Aorta (tissue), 5 donors: ENCODE measurements at places on chromosomes 13 and 19. TPM values are rescaled to one million over a fixed set of nuclear protein-coding genes. Genes with fewer than 3 reads are reported as not detected.

GRCh38 chr13:65881561-65882155 lies 1348.5 kb downstream of the PCDH9 start:
- DNase-seq: no peak
- no peak overlapping the region for H3K27ac ChIP-seq
- H3K4me1 ChIP-seq: no peaks in the 10 kb centered on the region
- no peak overlapping the region for H3K4me3 ChIP-seq
- no peaks in the 10 kb centered on the region for H3K27me3 ChIP-seq
- no peaks in the 10 kb centered on the region for H3K36me3 ChIP-seq

DNA sequence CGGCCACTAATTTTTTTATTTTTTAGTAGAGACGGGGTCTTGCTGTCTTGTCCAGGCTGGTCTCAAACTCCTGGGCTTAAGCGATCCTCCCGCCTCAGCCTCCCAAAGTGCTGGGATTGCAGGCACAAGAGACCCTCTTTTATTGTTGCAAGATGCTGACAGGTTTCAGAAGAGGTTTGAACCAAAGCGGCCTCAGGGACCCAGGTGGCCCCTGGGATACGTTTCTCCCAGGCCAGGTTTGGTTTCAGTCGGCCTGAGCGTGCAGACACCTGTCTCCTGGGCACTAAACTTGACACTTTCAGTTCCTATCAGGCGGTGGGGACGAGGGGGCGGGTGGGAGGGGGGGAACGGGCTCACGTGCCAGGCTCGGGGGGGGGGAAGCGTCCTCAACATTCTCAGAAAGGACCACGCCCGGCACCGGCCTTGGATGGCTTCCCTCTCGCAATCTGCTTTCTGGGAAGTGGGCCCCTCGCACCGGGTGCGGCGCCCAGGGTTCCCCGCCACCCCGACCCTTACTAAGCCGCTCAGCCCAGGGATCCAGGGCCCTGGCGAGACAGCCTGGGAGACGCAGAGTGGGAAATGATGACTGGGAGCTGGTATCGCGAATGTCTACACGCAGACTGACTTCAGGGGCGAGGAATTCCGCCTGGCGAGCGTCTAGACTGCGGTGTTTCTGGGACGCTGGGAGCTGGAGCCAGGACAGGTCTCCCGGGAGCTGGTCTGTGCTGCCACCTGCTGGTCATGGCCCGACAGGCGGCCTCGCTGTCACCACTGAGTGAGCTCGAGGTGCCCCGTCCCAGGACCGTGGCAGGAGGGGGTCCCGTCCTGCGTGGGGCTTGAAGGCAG lies 91.6 kb downstream of the GNG7 start:
- H3K27ac ChIP-seq: peak overlapping the region; percentile 94
- no peaks in the 10 kb centered on the region for H3K4me1 ChIP-seq
- H3K4me3 ChIP-seq: no peak overlapping the region
- peak; percentile 99 for DNase-seq
- H3K36me3 ChIP-seq: no peaks in the 10 kb centered on the region
- H3K27me3 ChIP-seq: no peaks in the 10 kb centered on the region

DNA sequence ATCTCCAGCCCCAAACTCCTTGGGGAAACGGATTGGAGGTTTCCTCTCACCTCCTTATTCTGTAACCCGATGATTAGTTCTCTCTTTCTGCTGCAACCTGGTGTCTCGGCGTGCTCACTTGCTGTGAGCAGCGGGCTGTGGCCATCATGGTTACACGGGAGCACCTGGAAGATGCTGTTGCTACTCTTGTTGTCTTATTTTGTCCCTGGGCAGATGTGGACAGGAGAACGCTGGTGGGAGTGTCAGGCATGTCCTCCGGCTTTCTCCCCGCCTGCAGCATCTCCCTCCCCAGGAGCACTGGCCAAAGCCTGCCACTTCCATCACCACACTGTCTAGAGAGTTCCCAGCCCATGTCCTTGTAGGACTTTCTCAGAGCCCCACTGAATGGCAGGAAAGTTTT lies 211.8 kb upstream of the ZNF536 start:
- no peak overlapping the region for H3K4me3 ChIP-seq
- DNase-seq: no peak
- H3K27ac ChIP-seq: no peak overlapping the region
- no peaks in the 10 kb centered on the region for H3K36me3 ChIP-seq
- no peaks in the 10 kb centered on the region for H3K4me1 ChIP-seq

DNA sequence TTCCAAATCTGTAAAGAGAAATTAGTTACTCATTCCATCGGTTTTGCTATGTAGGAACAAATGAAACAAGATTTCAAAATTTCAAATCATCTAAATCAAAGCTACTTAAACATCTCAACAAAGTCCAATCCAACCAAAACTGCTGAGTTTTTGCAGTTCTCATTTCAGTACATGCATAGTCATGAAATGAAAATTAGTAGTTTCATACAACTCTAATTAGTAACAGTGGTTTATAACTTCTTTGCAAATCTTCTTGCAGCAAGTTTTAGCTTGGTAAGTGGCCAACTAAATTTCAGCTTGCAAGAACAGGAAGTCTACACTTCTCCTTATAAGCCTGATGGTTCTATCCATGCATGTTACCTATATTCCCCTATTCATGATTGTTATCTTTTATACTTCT lies 75.6 kb downstream of the SPRY2 start:
- H3K36me3 ChIP-seq: no peaks in the 10 kb centered on the region
- H3K27ac ChIP-seq: no peak overlapping the region
- no peak for DNase-seq
- no peaks in the 10 kb centered on the region for H3K27me3 ChIP-seq

GRCh38 chr13:112859817-112860190 lies 109.2 kb upstream of the MCF2L start:
- H3K27me3 ChIP-seq: no peaks in the 10 kb centered on the region
- DNase-seq: no peak
- H3K4me3 ChIP-seq: no peak overlapping the region
- no peaks in the 10 kb centered on the region for H3K4me1 ChIP-seq
- no peak overlapping the region for H3K27ac ChIP-seq

- H3K4me1 ChIP-seq: no peaks in the 10 kb centered on the region
- no peaks in the 10 kb centered on the region for H3K27me3 ChIP-seq
- no peak overlapping the region for H3K27ac ChIP-seq
- H3K4me3 ChIP-seq: no peak overlapping the region
- DNase-seq: peak; percentile 97
- H3K36me3 ChIP-seq: peaks cover 6% of the 10 kb centered on the region
Observed at GRCh38 chr19:1113030-1113985, 9.5 kb downstream of the GPX4 start.

GRCh38 chr13:98068521-98068920 lies 74.4 kb upstream of the FARP1 start:
- DNase-seq: no peak
- no peak overlapping the region for H3K27ac ChIP-seq
- no peak overlapping the region for H3K4me3 ChIP-seq
- no peaks in the 10 kb centered on the region for H3K4me1 ChIP-seq

DNA sequence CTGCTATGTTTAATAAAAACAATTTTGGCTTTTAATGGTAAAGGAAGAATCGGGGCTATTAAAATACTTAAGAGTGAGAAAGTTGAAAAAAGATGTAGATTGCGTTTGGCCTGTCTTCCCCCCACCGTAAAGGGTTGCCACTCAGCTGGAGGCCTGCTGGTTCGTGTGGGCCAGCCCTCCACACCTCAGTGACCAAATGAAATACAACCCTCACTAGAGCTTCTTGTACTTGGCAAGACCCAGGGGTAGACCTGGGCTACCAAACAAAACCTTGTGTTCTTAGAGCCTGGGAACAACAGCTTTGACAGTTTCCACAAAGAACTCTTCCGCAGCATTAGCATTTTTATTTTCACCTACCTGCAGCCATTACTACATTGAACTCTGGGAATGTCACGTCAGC lies 152.8 kb upstream of the PABPC3 start:
- DNase-seq: no peak
- no peak overlapping the region for H3K4me3 ChIP-seq
- no peaks in the 10 kb centered on the region for H3K4me1 ChIP-seq
- H3K27me3 ChIP-seq: no peaks in the 10 kb centered on the region
- H3K27ac ChIP-seq: no peak overlapping the region

DNA sequence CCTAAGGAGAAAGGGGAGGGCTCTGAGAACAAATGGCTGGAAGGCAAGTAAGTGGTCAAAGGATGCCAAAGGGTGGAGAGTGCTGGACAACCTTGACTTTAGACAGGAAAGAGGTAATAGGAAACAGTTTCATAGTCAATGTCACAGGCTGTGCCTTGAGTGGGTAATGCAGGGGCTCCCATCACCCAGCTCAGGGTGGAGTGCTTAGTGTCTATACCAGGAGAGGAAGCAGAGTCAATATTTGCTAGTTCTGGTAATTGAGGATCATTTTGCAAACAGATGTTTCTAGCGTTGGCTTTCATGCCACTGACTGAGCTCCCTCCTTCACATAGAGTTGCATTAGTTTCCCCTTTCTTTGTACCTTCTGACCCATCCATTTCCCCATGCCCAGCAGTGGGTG lies 64.6 kb upstream of the KL start:
- no peak for DNase-seq
- H3K27me3 ChIP-seq: no peaks in the 10 kb centered on the region
- H3K36me3 ChIP-seq: no peaks in the 10 kb centered on the region
- H3K4me3 ChIP-seq: no peak overlapping the region

DNA sequence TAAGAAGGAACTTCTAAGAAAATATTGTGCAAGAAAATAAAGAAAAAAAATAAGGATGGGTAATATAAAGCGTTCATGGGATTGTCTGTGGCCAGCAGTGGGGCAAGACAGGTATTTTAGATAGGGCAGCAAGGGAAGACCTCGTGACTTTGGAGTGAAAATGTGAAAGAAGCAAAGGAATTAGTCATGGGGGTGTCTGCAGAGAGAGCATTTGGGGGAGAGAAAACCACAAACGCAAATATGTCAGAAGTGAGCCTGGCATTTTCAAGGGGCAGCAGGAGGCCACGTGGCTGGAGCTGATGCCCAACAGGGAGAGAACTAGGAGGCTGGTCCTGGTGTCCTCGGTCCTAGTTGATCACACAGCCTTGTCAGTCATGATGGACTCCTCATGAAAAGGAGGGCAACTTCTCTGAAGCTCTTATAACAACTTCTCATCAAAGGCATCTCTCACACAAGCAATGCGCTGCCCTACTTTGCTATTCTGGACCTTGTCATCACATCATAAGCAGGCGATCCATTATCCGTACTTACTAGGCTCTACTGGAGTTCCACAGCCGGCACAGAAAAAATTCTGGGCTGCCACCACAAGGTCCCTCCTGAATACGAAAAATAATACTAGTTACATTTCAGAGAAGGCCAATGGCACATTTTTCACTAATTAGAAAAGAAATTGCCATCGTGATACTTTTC lies 31.0 kb downstream of the RUBCNL start:
- H3K4me3 ChIP-seq: no peak overlapping the region
- H3K4me1 ChIP-seq: no peaks in the 10 kb centered on the region
- no peak for DNase-seq
- H3K27ac ChIP-seq: no peak overlapping the region

DNA sequence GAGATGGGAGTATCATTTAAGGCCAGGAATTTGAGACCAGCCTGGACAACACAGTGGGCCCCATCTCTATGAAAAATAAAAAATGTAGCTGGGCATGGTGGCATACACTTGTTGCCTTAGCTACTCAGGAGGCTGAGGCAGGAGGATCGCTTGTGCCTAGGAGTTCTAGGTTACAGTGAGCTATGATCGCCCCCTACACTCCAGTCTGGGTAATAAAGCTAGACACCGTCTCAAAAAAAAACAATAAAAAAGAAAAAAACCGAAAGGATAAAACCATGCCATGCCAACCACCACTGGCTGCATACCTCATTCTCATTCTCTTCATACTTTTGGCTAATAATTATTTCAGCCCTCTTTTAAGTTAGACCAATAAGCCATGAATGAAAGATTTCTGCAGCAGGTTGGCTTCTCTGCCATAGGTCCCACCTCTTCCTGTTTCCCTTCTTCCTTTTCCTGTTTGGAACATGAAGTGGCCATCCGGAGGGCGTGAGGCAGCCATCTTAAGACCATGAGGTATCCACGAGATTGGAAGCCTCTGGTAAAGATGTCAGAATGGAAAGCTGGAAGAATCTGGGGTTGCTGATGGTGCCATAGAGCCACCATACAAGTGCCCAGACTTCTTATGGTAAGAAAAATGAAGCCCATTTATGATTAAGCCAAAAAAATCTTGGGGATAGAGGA lies 171.3 kb downstream of the CACNA1A start:
- H3K4me3 ChIP-seq: no peak overlapping the region
- H3K27me3 ChIP-seq: peaks cover 4% of the 10 kb centered on the region
- no peaks in the 10 kb centered on the region for H3K36me3 ChIP-seq
- DNase-seq: no peak
- no peaks in the 10 kb centered on the region for H3K4me1 ChIP-seq

- no peaks in the 10 kb centered on the region for H3K36me3 ChIP-seq
- peak overlapping the region; percentile 67 for H3K4me3 ChIP-seq
- H3K27me3 ChIP-seq: no peaks in the 10 kb centered on the region
- H3K4me1 ChIP-seq: no peaks in the 10 kb centered on the region
Observed at GRCh38 chr19:42325896-42326771, 699 bp downstream of the MEGF8 start.

GRCh38 chr13:60612593-60612992 lies 215.6 kb downstream of the TDRD3 start:
- H3K4me3 ChIP-seq: no peak overlapping the region
- DNase-seq: no peak
- no peaks in the 10 kb centered on the region for H3K36me3 ChIP-seq
- H3K27me3 ChIP-seq: no peaks in the 10 kb centered on the region
- H3K4me1 ChIP-seq: no peaks in the 10 kb centered on the region

DNA sequence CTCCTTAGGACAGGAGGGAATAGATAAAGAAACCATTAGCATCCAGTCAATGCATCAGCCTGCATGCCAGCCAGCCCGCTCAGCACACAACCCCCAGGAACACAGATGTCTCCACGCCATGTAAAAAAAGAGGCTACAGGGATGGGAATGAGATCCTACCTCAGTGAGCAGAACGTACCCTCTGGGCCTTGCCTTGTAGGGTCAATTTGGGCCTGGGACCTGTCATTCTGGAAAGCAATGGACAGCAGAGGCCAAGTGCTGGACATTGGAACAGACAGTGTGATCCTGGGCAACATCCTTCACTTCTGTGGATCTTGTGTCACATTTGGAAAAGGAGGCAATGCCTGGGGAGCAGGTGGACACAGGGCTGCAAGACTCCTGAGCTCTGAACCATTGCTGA lies 26.0 kb downstream of the VSTM2B start:
- no peaks in the 10 kb centered on the region for H3K4me1 ChIP-seq
- no peaks in the 10 kb centered on the region for H3K36me3 ChIP-seq
- H3K27me3 ChIP-seq: no peaks in the 10 kb centered on the region

DNA sequence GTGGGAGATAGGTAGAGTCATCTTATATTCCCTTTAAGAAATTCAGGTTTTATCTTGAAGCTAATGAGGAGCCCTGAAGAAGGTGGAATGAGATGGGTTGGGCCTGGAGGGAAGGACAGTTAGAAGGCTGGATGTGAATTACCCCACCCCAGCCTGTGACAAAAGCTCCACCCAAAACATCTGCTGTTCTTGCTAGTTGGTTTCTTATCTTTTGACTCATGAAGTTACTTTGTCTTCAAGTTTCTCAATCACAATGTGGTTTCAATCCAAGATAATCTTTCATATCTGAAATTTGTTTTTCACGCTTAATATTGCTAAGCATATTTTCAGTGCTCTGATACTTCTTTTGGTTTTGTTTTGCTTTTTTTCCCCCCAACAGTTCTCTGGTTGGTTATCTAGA lies 38.3 kb upstream of the HMGB1 start:
- H3K27ac ChIP-seq: no peak overlapping the region
- H3K4me3 ChIP-seq: no peak overlapping the region
- H3K36me3 ChIP-seq: no peaks in the 10 kb centered on the region
- DNase-seq: no peak
- H3K27me3 ChIP-seq: no peaks in the 10 kb centered on the region

CD33 gene
- total RNA-seq: 7.7 TPM

MYO16 gene
- 0.48 TPM for total RNA-seq

TICAM1 gene
- total RNA-seq: 18.5 TPM
